ENCODE measurements at places on chromosomes 7 and 10.

DNA sequence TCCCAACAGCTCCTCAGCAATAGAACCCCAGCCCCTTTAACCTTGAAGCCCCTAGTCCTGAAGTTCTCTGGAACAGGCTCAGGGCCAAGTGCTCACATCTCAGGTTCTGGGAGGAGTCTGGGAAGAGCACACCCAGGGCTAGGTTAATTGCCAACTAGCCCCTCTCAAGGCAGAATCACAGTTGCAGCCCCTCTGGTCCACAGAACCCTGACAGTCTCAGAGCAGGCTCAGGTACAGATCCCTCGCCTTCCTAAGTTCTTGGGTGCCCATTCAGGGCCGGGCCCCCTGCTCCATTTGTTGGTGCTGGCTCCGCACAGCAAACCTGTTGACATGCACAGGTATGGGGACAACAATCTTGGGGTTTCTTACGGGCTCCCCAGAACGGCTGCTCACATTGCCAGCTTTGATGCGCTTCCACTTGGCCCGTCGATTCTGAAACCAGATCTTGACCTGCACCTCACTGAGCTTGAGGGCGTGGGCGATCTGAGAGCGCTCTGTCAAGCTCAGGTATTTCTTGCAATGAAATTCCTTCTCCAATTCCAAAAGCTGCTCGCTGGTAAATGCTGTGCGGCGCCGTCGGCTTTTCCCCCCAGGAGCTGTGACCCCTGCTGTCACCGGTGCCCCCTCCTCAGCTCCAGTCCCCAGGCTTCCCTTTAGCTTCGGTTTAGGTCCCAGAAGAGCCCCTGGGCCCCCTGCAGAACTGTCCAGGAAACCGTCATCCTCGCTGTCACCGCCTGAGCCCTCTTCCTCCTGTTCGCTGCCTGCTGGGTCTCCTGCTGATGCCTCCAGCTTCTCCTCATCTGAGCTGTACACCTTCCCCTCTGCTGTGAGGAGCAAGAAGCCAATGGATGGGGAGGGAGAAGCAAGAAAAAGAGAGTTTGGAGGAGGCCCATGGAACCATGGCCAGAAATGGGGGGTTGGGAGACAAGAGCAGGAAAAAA is 18.9 kb downstream of the GBX1 start:
- no peak for DNase-seq

DNA sequence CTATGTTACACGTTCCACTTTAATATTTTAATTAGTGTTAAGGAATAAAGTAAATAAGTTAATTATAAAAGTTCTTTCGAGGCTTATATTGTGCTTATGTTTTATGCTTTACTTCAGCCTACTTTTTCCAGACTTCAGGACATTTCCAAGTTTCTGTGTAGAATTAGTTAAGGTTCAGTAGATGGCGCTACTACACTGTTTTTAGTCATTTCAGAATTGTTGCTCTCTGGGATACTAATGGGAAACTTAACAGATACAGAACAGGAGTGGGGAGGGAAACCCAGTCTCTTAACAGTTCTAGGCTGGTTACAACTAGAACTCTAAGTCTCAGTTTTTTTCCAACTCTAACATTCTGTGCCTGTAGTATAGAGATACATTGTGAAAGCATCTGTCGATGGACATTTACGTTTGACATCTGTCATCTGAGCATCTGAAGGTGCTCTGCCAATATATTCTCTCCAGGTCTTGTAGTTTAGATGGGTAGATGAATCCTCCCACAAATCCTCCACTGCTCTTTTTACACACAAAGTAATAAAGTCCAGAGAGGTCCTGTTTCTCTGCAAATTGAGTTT is 56.8 kb upstream of the FAM171A1 start:
- DNase-seq, result no peak

DNA sequence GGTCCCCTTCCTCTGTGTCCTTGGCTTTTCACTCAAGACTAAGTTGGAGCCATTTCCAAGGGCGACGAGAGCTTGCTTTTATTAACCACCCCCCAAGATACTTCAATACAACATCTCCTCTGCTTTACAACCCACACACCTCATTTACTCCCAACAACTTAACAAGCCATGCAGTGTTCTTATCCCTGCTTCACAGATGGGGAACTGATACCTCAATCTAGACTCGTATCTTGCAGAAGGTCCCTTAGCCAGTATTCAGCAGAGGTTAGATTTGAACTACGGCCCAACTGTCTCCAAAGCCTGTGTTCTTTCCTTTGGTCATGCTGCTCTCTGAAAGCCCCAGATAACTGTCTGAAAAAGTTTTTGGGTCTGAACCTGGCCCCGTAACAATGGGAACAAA is 444.8 kb downstream of the GRID1 start:
- no peak for DNase-seq

DNA sequence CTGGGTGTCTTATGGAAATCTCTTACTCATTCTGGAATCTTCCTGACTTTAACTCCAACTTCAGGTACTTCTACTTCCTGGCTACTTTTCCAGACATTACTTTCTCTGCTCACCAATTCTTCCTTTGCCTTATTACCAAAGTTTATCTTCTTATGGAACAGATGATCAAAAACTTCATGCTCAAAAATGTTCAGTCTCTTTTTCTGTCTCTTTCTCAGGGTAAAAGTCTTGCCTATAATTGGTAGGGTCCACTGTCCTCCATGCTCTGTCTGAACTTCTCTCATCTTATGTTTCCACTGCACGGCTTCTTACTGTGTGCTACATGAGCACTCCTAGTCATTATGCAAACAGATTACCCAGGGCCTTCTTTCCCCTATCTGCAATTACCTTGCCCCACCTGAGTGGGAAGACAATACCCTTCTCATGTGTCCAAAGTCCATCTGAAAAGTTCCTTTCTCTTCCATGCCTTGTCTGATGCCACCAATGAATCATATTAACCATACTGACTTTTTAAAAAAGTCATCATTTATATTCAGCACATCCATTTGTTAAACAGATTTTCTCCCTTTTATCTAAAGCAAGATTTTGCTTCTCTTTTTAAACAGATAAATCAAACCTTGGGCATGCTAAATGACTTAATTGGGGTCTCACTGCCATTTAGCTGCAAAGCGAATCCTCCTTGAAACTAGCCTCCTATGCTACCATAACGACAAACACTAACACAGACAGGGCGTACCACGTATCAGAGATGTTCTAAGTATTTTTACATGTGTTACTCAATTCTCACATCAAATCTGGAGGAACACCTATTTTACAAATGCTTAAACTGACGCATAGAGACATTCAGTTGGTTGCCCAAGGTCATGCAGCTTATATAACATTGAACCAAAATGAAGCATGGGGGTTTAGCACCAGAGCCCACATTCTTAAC is 48.8 kb downstream of the SEMA3C start:
- no peak for DNase-seq

GRCh38 chr10:5659702-5660528 is 6.5 kb downstream of the ASB13 start:
- no peak for DNase-seq

Data from NCI-H187 treated with DMSO at 0.1 percent for 48 hours (cell line).